ENCODE measurements at places on chromosomes 16 and 17. TPM values are rescaled to one million over a fixed set of nuclear protein-coding genes. Genes with fewer than 3 reads are reported as not detected.

DNA sequence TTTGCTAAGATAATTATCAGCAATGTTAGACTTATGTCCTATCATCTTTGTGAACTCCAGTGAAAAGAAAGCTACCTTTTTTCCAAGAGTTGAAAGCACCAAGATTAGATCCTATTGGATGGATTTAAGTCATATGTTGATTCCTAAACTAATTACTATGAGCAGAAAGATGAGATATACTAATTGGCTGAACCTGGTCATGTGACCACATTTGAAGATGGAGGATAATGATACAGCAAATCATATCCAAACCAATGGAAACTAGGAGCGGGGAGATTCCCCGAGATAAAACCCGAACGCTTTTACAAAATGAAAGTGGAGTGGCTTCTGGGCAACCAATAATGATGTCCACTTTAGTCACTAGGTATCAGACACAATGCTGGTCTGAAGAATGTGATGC is 1060.2 kb upstream of the EEF2KMT start:
- H3K27me3 ChIP-seq, result no peaks in the 10 kb centered on the region
- H3K4me1 ChIP-seq, result no peaks in the 10 kb centered on the region
- DNase-seq, result no peak
- H3K27ac ChIP-seq, result no peak overlapping the region
- no peaks in the 10 kb centered on the region for H3K36me3 ChIP-seq
- no peak overlapping the region for H3K4me3 ChIP-seq

- peaks cover 62% of the 10 kb centered on the region for H3K4me1 ChIP-seq
- no peak for DNase-seq
- H3K4me3 ChIP-seq, result no peak overlapping the region
- H3K27me3 ChIP-seq, result no peaks in the 10 kb centered on the region
Observed at GRCh38 chr17:9254841-9255240, 233.5 kb downstream of the NTN1 start.

GRCh38 chr17:38958756-38959155 is 8.4 kb downstream of the FBXO47 start:
- DNase-seq, result no peak
- H3K27ac ChIP-seq, result no peak overlapping the region
- H3K27me3 ChIP-seq, result no peaks in the 10 kb centered on the region
- no peaks in the 10 kb centered on the region for H3K36me3 ChIP-seq

DNA sequence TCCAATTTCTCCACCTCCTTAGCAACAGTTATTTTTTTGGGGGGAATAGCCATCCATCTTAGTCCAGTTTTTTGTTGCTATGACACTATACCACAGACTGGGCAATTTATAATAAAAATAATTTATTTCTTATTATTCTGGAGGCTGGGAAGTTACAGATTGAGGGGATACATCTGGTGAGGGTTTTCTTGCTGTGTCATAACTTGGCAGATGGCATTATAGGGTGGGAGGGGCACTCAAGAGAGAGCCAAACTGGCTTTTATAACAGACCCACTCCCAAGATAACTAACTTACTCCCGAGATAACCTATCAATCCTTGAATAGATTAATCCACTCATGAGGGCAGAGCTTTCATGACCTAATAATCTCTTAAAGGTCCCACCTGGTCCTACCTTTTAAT is 84.2 kb downstream of the ABCA8 start:
- H3K27me3 ChIP-seq, result peaks cover under 1% of the 10 kb centered on the region
- H3K4me3 ChIP-seq, result no peak overlapping the region
- no peak for DNase-seq
- H3K27ac ChIP-seq, result no peak overlapping the region

DNA sequence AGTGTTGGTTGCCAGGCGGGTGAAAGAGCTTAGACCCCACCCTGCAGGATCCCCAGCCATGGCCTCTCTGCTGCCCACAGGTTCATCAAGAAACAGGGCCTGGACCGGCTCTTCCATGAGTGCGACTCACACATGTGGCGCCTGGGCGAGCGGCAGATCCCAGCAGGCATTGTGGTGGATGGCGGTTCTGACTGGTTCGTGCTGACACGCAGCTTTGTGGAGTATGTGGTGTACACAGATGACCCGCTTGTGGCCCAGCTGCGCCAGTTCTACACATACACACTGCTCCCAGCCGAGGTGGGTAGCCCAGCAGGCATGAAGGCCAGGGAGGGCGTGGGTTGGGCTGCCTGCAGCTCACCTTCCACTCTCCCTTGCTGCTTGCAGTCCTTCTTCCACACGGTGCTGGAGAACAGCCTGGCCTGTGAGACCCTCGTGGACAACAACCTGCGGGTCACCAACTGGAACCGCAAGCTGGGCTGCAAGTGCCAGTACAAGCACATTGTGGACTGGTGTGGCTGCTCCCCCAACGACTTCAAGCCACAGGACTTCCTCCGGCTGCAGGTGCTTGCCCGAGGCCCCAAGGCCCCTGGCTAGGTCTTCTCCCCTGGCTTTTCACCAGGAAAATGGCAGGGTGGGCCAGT is 9.9 kb downstream of the XYLT2 start:
- no peak overlapping the region for H3K27ac ChIP-seq
- DNase-seq, result no peak
- H3K27me3 ChIP-seq, result no peaks in the 10 kb centered on the region
- peaks cover 27% of the 10 kb centered on the region for H3K36me3 ChIP-seq
- H3K4me1 ChIP-seq, result peaks cover 3% of the 10 kb centered on the region

DNA sequence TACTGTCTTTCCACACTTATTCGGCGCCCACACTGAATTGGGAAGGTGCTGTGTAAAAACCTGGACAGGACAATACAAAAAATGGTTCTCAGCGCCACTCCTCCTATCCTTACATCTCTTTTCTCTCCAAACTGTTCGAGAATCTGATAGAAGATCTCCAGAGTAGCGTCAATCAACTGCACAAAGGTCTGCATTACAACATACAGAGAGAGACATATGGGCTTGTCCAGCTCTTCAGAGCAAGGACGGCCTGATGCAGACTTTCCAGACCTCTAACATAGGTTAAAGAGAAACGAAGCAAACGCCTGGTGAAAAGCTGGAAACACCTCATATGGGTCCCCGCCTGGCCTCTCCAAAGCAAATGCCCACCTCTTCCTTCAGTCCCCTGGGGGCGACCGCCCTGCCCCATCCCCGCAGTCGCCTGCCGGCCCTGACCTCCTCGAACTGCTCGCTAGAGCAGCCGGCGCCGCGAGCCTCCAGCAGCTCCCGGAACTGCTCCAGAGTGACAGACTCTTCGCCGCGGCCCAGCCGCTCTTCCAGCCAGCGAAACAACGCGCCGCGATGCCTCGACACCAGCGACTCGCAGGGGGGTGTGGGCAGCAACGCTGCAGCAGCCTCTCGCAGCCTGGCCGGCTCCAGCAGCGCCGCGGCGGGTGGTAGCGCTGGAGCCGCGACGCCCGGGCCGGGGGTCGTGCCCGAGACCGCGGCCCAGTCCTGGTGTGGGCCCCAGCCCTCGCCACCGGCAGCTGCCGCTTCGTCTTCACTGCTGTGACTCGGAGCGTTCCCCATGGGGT is 526 bp downstream of the ZZEF1 start:
- H3K4me1 ChIP-seq, result peaks cover 54% of the 10 kb centered on the region
- DNase-seq, result peak; percentile 63
- H3K27me3 ChIP-seq, result no peaks in the 10 kb centered on the region
- peaks cover 4% of the 10 kb centered on the region for H3K36me3 ChIP-seq
- peak overlapping the region; percentile 97 for H3K4me3 ChIP-seq

DNA sequence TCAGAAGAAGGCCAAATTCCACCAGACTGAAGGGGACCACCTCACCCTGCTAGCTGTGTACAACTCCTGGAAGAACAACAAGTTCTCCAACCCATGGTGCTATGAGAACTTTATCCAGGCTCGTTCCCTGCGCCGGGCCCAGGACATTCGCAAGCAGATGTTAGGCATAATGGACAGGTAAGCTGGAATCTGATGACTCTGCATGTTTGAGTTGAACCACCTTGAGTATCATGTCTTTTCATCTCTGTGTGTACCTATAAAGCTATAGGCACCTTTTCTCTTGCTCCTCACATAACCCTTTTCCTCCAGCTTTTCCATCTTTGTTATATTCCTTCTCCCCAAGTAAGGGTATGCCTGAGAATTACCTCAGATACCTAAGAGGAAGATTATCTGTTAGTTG is 24.8 kb downstream of the ETV4 start:
- H3K27ac ChIP-seq, result no peak overlapping the region
- no peaks in the 10 kb centered on the region for H3K27me3 ChIP-seq
- DNase-seq, result no peak
- H3K4me1 ChIP-seq, result peaks cover 8% of the 10 kb centered on the region

SLC47A1 gene
- not detected for total RNA-seq

GP1BA gene
- total RNA-seq, result not detected

LCAT gene
- 9.1 TPM for total RNA-seq

All from activated CD4-positive, alpha-beta T cell treated with anti-CD3 and anti-CD28 coated beads for 36 hours (primary cell).